Anterior cingulate cortex (tissue), 58 donors: ENCODE measurements at places on chromosomes 7 and 10.

GRCh38 chr7:30865821-30866220 is 45.8 kb upstream of the AQP1 start:
- DNase-seq: no peak

GRCh38 chr10:133150656-133151055 is 9.4 kb upstream of the KNDC1 start:
- DNase-seq: no peak

- DNase-seq: no peak
Measured at GRCh38 chr7:16433568-16434122, 12.3 kb upstream of the CRPPA start.

- no peak for DNase-seq
Measured at GRCh38 chr10:31467791-31468535, 148.9 kb downstream of the ZEB1 start.

DNA sequence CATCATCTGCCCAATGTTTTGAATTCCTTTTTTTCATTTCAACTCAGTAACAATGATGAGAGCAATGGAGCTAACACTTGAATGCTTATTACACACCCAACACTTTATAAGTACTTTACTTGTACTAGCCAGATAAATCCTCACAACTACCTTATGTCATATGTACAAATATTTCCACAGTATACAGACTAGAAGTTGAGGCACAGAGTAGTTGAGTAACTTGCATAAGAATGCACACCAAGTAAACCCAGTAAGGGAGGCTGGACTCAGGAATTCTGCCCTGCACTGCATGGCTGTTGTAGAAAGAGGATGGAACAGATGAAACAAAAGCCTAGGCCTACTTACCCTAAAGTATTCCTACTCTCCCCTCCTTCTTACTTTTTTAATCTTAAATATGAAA is 15.8 kb downstream of the DPY19L1 start:
- DNase-seq: no peak
